Naive thymus-derived CD8-positive, alpha-beta T cell (primary cell): ENCODE measurements at places on chromosomes 3 and 15. TPM values are rescaled to one million over a fixed set of nuclear protein-coding genes. Genes with fewer than 3 reads are reported as not detected.

Gene CMTM8
- polyA plus RNA-seq, result 2.8 TPM

DNA sequence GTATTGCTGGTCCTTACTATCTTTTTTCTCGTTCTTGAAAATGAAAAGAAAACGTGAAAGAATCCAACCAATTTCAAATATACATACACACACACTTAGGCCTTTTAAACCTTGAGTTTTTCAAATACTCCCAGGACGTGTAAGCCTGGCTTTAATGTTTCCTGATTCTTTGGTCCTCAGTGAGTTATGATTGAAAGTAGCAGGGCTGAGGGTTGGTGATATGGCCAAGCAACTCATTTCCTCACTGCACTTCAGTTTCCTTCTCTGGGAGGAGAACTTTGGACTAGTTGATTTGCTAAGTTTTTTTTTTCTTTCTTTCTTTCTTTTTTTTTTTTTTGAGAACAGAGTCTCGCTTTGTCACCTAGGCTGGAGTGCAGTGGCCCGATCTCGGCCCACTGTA lies 34.6 kb downstream of the CHD2 start:
- DNase-seq, result no peak

GRCh38 chr3:197881270-197881969 lies 68.6 kb upstream of the RPL35A start:
- DNase-seq, result no peak

DNA sequence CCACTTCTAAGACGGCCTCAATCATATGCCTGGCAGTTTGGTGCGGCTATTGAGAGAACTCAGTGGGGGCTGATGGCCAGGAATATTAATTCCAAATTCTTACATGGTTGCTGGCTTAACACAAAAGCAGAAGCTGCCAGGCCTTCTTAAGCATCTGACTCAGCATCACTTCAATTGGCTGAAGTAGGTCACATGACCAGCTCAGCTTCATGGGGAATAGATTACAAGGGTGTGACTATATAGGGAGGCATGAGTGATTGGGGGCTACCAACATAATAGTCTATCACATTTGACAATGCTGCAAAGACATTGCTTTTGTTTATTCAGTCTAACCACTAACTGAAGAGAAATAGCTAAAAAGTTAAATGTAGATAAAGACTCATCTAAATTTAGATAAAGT lies 101.6 kb upstream of the ANKRD28 start:
- DNase-seq, result no peak

DNA sequence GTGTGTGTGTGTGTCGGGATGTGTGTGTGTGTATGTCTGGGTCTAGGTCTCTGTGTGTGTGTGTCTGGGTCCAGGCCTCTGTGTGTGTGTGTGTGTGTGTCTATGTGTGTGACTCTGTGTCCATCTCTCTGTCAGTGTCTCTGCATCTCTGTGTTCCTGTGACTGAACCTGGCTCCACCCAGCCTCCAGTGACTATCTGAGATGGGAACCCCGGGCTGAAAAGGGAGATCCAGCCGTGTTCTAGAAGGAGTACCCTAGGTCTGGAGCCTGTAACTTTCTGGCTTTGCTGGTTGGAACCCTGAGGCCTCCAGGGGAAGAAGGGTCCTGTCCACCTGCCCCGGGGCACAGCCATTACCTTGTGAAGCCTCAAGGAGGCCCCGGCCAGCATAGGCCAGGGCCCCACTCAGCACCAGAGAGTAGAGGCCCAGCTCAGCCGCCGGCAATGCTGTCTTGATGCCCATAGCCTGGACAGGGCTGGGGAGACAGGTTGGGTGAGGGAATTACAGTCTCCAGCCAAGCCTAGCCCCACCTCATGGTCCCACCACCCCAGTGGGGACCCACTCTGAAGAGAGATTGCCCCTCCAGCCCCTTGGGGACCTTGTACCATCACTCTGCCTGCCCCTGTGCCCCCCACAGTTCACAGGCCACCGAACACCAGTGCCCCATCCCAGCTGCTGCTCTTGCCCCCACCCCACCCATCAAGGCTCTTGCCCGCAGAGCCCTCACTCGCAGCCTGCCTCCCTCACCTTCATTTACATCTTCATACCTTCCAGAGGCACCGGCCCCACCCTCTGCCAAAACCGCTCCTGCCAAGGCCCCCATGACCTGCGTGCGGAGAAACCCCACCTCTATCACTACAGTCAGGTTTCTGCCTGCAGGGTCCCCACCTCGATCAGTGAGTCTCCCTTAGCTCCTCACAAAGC lies 2.0 kb downstream of the HHATL start:
- no peak for DNase-seq

DNA sequence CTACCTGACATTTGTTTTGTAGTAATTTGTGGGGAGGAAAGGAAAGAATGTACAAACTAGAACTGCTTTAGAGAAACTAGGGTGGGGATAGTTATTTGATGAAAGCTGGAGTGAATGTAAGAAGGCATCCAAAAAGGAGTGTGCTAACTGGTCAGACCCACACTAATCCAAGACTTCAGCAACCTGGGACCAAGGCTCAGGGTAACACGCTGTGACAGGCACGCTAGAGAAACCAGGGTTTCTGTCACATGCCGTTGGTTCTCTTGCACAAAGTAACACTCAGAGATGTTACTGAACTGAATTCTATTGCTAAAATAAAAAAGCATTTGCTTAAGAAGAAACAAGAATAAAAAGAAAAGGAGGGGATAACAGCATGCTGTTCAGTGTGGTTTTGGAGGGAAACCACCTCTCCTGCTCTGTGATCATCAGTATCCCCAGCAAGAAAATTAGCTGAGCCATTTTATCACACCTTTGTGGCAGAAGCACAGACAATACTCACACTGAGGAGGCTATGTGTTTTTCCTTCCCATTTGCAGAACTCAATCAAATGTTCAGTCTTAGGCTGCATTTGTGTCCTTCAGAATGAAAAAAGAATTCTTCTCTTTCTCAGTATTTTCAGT lies 2.8 kb upstream of the CCDC80 start:
- DNase-seq, result no peak

Gene PHLDB2
- polyA plus RNA-seq, result 4.6 TPM

- DNase-seq, result no peak
These were observed 239.2 kb downstream of the PDZRN3 start for GRCh38 chr3:73385568-73385967.

DNA sequence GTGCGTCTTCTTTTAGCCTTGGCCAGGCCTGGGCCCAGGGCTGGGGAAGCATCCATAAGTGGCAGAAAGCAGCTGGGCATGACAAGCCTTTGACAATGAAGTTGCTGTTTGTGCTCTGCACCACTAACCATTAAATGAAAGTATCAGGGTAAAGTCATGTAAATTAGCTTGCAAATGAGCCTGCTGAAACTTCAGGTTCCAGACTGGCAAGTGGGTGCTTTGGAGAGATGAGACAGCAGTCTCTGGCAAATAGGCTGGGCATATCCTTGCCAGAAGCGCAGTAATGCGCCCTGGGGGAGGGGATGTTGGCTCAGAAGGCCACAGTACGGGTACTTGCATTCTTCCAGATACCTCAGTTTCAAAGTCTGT lies 40.7 kb downstream of the RAB6B start:
- DNase-seq, result no peak
